NCI-H345 (cell line): ENCODE measurements at places on chromosomes 16 and 17.

DNA sequence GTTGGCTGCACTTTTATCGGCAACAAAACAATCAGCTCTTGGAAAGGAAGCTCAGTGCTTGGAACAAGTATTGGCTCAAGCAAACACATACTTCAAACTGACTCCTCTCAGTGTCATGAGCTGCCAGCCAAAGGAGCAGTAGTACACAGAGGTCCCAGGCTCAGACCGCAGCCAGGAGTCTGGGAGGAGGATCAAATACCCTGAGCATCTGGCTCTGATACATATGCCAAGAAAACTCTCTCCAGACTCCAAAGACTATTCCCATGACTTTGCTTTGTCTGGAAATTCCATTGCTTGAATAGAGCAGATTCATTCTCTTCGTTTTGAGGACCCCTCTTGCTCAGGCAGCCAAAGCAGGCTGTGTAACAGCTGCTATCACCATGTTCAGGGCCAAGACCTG lies 501.6 kb upstream of the PSMD7 start:
- no peak for DNase-seq

GRCh38 chr16:78147911-78148401 lies 48.5 kb downstream of the WWOX start:
- no peak for DNase-seq

GRCh38 chr16:84293406-84293805 lies 1.3 kb upstream of the WFDC1 start:
- no peak for DNase-seq

DNA sequence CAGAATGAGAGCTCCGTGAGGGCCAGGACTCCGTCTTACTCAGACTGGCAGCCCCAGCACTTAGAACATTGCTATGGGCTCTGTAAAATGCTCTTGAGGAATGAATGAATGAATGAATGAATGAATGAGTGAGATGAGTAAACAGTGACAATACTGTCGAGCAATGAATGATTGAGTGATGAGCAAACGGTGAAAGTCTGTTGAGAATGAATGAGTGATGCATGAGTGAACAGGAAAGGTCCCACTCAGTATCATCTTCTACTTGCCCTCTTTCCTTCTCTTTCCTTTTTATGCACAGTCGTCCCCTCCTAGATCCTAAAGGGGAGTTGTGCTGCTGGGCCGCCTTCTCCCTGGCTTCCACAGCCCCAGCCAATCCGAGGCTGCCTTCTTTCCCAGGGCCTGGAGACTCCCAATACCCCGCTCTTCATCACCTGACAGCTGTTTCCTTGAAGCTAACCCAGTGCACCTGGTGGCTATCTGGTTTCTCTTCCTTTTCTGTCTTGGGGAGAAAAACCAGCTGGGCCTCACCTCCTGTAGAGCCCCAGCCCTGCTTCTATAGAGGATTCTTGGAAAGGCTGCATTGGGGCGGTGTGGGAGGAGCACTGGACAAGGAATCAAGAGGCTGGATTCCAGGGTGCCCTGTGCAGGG lies 32.7 kb upstream of the CACNG1 start:
- DNase-seq, result no peak

DNA sequence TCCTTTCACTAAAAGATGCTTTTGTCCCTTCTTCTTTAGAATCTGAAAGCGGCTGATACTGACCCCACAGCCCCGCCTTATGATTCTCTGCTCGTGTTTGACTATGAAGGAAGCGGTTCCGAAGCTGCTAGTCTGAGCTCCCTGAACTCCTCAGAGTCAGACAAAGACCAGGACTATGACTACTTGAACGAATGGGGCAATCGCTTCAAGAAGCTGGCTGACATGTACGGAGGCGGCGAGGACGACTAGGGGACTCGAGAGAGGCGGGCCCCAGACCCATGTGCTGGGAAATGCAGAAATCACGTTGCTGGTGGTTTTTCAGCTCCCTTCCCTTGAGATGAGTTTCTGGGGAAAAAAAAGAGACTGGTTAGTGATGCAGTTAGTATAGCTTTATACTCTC lies 10.1 kb upstream of the TANGO6 start:
- DNase-seq, result no peak

- no peak for DNase-seq
Measured at GRCh38 chr17:50272246-50272645, 2.0 kb upstream of the TMEM92 start.

DNA sequence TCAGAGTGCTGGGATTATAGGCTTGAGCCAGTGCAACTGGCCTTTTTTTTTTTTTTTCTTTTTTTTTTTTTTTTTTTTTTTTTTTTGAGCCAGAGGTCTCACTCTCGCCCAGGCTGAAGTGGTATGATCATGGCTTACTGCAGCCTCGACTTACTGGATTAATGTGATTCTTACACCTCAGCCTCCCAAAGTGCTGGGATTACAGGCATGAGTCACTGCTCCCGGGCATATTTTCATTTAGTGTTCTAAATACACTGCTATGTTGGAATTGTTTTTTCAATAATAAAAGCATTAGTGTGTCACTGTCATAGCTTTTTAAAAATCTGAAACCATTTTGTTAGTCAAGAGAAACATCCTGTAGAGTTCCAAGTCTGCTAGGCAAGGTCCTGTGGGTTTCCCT lies 40.3 kb downstream of the NDE1 start:
- DNase-seq, result no peak
